ENCODE measurements at places on chromosomes 16 and 17. TPM values are rescaled to one million over a fixed set of nuclear protein-coding genes. Genes with fewer than 3 reads are reported as not detected.

Gene HEATR9
- total RNA-seq = not detected

Gene ABCA10
- total RNA-seq = 0.06 TPM

Gene CRHR1
- 0.07 TPM for total RNA-seq

Gene KRTAP9-4
- total RNA-seq = not detected

Gene TP53TG3C
- 0.50 TPM for total RNA-seq

Gene MEIOB
- total RNA-seq = 1.0 TPM

Gene TBC1D3K
- not detected for total RNA-seq

Gene KLHL11
- total RNA-seq = 2.5 TPM

Gene LRRC37A
- 1.6 TPM for total RNA-seq

Gene MYH11
- total RNA-seq = 0.09 TPM

Gene OR4D1
- 0.02 TPM for total RNA-seq

Gene P2RX5
- total RNA-seq = 16.9 TPM

Gene KRT28
- not detected for total RNA-seq

Gene CCL5
- total RNA-seq = 0.80 TPM

Gene TMEM114
- total RNA-seq = not detected

Gene BAHCC1
- 8.5 TPM for total RNA-seq

Gene TBL3
- 34.9 TPM for total RNA-seq

Gene SLC2A4
- 0.69 TPM for total RNA-seq

Gene ZNF469
- total RNA-seq = 8.0 TPM
